Lung microvascular endothelial cell (primary cell): ENCODE measurements at places on chromosomes 11 and 22. TPM values are rescaled to one million over a fixed set of nuclear protein-coding genes. Genes with fewer than 3 reads are reported as not detected.

GRCh38 chr11:122696662-122697061, 41.1 kb downstream of the UBASH3B start:
- DNase-seq = peak; percentile 49

GRCh38 chr11:35276396-35277145, 137.6 kb downstream of the CD44 start:
- DNase-seq = no peak

DNA sequence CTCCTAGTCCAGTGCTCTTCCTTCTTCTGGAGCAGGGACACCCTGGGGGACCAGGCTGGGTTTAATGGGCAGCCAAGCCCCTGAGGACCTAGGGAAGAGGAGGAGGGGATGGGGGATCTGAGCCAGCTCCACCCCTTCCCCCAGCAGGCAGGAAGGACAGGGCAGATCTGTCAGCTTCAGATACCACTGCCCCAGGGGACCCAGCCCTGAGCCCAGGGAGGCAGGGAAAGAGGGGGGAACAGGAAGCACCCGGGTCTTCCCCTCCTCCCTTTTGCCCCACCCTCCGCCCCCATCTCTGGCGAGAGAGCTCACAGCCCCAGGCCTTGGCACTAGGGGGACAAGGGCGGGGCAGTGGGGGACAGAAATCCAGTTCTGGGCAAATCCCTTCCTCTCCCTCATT, 11.7 kb upstream of the SOX10 start:
- DNase-seq = no peak

DNA sequence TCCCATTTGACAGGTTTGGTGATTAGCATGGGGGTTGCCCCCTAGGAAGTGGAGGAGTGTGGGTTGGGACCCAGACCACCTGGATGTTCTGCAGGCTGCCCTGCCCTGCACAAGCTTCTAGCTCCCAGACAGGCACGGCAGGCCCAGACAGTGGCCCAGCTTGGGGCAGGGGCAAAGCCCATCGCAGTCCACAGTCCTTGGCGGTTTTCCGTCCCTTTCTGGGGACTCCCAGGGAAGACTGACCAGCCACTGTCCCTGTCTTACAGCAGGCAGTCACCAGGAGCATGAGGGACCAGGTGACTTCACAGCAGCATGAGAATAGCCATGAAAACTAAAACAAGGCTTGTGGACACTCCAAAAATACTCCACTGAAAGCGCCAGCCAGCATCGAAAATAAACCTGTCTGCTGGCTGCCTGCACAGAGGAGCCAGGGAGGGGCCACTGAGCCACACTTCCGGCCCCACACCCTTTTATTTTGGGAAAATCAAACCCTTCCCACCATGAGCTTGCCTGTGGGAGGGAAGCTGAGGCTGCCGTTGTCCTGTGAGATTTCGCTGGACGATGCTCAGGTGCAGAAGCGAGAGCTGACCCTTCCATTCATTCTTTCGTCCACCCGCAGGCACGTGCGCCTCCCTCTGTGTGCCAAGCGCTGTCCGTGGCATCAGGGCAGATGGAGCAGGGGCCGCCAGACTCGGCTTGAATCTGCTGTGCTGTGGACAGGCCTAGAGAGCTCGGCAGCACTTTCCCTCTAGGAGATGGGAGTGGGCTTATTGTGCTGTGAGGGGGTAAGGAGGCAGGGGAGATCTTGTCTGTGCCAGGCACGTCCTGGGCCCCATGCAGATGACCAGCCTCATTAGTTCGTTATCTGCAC, 28.0 kb downstream of the FADD start:
- no peak for DNase-seq

DNA sequence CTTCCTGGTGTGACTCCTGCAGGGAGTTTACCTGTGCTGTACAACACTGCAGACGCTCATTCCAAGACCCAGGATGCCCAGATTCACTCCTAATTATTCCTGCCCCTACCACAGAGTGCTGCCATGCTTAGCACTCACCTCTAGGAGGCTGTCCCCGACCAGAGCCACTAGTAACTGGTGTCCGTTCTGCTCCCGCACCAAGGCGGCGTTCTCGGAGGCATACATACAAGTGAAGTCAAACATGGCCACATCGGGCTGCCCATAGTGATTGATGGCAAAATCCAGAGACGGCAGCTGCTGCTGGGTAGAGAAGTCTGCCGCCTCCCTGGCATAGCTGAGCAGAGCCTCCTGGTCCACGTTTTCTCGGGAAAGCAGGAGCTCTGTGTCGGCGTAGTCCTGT, 122.3 kb upstream of the BID start:
- DNase-seq = peak; percentile 20

GRCh38 chr11:117627259-117627658, 169.8 kb downstream of the DSCAML1 start:
- no peak for DNase-seq

- DNase-seq = no peak
Measured at GRCh38 chr11:36467012-36467411, 43.1 kb downstream of the TRAF6 start.

GRCh38 chr22:24430431-24431308, 3.3 kb downstream of the ADORA2A start:
- no peak for DNase-seq

DNA sequence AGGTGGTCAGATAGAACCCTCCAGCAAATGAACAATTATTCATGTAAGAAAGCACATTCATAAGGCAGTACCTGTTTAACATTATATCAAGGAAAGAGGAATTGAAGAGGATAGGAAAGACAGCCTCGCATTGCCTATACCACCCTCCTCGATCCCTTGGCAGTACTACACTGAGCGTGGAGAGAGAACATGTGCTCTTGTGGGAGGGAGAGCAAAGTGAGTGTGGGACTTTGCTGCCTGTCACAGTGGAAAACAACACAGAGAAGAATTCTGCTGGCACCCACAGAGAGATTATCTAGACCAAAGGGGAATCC, 17.5 kb upstream of the DDX10 start:
- peak; percentile 42 for DNase-seq

- DNase-seq = no peak
Measured at GRCh38 chr11:128470081-128470480, 117.3 kb downstream of the ETS1 start.

- no peak for DNase-seq
Measured at GRCh38 chr22:30158744-30159500, 78.7 kb downstream of the HORMAD2 start.

Gene JHY
- 0.20 and 0.65 TPM in 2 replicates for total RNA-seq

Gene LRRC32
- 29.0 and 57.1 TPM in 2 replicates for total RNA-seq

Gene SMCO4
- total RNA-seq = 7.2 and 10.5 TPM in 2 replicates

Gene DNAJB13
- total RNA-seq = not detected in 2 replicates

Gene USP2
- total RNA-seq = 0.20 and 0.22 TPM in 2 replicates
